ENCODE measurements at places on chromosomes 11 and 22.

DNA sequence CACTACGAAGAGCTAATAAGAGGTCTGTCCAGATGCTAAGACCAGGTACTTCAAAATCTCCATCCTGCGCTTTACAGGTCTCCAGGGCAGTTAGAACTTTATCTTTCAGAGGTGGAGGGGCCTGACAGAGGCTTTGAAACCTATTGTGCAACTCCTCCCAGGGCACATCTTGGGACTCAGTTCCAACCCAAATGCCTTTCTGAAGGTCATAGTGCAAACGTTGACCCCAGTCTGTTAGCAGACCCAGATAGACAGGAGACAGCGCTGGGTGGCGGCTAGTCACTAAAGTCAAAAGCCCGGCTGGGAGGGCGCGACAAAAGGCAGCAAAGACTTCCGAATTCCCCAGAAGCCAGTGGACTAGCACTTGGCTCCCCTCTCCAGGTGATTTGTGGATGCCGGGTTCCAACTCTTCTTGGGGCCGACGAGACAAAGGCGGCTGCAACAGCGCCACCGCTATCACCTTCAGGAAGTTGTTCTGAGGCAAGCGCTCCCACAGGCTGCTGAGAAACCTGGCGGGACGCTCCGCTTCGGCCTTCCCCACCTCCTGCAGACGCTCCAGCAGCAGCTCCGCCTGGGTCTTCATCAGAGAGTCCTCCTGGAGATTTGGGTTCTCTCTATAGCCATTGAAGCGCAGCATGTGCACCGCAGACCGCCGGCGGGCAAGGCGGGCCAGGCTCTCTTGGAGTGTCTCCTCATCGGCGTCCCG is 728 bp downstream of the FANCF start:
- peak; percentile 48 for DNase-seq

- no peak for DNase-seq
These were observed 33.3 kb upstream of the ADSL start for GRCh38 chr22:40313007-40313406.

DNA sequence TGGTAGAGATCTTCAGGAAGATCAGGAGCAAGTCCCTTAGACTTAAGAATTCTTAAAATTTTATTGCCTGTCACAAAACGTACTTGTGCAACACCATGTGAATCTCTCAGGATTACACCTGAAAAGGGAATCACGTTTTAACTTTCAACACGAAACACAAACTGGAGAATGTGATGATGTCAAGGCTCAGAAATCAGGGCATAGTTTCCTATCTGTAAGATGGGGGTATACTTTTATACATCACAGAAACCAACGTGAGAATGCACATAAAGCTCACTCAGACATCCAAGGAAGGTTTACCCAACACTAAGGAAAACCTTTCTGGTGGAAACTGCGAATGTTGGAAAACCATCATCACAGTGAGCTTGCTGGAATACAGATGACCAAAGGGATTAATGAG is 2.0 kb downstream of the RPS13 start:
- DNase-seq = no peak

GRCh38 chr11:38538866-38539680 is 1941.0 kb upstream of the RAG2 start:
- DNase-seq = no peak

DNA sequence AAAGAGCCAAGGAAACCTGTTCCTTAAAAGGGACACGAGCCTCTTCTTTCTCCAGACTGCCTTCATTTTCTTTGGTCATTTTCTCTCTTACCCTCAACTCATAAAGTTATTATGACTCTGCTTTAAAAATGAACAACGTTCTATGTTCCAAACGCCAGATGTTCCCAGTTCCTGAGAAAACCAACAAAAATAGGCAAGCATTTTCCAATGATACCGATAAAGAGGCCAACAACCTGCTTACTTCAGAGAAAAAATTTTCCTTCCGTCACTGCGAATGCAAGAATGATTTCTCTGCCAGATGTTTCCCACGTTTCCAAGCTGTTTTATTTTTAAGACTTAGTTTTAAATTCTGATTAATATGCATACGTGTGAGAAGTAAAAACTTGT is 315 bp upstream of the TRPC6 start:
- DNase-seq = no peak

GRCh38 chr11:95542868-95543551 is 246.6 kb downstream of the FAM76B start:
- no peak for DNase-seq

GRCh38 chr11:43579171-43579918 is 101.2 kb upstream of the HSD17B12 start:
- no peak for DNase-seq

DNA sequence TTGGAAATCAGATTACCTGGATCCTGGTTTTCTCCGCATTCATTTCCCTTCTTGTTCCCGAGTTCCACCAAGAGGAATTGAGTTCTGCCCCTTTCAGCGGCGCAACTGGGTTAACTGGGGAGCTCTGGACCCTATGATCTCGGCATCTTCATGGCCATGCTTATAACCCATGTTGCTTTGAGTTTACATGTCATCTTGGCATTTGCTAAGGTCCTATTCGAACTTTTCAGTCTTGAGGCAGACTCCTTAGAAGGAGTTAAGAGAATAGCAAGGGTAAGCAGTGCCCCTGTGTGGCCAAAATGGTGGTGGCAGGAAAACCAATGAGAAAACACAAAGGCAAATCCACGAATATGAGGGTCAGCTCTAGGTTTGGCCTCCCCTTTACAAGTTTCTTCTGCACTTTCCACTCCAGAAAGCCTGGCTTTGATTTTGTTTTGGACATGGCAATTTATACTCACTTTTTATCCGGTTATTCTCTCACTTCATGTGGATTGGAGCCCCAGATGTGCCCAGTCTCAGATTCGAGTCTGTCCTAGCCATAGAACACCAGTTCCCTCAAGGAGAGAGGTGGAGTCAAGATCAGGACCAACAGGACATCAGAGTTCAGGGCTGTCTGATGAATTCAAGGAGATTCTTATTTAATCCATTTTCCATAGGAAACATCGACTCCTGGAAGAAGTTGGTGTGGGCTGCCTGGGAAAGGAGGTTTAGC is 55.3 kb upstream of the FBXO3 start:
- DNase-seq = no peak

DNA sequence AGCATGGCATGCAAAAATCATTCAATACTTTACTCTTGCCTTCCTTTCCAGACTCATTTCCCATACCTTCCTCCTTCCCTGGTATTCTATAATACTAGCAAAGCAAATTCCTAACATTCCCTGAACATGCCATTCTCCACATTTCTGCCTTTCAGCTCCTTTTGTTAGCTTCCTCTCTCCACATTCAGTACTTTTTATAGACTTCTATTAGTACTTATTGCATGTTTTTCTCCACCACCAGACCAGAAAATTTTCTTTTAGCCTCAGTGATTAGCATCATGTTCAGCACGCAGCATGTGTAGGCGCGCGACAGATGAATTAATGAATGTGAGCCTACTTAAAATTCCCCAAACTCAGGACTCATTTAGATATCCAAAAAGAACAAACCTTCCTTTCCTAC is 935.3 kb downstream of the DLG2 start:
- DNase-seq = no peak

GRCh38 chr11:93219440-93219839 is 21.6 kb upstream of the SLC36A4 start:
- DNase-seq = no peak

DNA sequence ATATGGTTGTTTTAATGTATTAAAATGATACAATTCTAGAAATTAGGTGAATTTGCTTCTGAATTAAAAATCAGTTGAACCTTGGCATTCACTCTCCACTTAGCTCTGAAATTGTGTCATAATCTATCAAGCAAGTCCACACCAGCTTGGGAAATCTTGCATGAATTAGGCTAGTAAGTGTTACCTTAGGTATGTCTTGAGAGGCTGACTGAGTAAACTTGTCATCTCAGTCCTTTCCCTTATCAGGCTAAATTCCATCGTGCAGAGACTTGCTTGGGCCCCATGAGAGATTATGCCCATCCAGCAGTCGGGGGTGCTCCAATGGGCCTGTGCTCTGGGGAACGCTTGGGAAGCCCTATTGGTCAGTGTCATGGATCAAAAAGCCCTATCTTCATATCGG is 33.9 kb upstream of the ST14 start:
- DNase-seq = no peak

DNA sequence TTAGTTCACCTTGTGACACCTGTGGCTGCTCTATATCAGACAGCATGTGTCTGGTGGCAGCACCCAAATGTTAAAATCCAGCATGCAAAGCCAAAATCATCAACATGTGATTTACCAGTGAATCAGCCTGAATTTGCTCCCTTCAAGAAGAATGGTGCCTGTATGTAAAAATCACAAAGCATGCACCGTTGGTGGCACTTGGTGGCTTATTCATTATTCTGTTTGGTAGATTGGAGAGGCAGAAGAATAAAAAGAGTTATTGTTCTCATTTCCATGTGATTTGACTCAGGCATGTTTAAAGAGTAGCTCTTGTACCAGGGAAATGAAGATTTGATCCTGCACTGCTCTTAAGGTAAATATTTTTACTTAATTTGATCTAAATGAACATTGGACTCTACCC is 143.9 kb upstream of the MPPED2 start:
- no peak for DNase-seq

DNA sequence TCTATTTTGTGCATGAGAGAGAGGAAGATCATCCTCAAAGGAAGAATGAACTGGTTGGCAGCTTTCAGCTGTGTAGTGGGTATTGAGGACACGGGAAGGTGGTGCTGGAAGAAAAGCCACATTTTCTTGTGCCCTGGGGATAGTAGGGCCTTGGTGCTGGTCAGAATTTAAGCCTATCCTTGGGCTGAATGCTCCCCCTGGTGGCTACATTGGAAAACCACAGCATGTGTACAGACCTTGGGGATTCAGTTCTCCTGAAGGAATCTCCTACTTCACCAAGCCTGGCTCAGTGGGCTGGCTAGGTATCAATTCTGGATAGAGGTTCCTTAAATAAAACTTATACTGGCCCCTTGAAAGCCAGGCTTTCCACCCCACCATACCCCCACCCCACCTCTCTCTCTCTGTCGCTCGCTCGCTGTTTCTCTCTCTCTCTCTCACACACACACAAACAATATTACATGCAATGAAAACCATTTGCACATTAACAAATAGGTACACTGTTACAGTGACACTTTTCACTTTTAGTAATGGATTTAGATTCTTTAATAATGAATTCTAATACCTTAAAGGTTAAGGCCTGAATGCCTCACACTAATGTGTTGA is 2.8 kb upstream of the OR51M1 start:
- DNase-seq = no peak

DNA sequence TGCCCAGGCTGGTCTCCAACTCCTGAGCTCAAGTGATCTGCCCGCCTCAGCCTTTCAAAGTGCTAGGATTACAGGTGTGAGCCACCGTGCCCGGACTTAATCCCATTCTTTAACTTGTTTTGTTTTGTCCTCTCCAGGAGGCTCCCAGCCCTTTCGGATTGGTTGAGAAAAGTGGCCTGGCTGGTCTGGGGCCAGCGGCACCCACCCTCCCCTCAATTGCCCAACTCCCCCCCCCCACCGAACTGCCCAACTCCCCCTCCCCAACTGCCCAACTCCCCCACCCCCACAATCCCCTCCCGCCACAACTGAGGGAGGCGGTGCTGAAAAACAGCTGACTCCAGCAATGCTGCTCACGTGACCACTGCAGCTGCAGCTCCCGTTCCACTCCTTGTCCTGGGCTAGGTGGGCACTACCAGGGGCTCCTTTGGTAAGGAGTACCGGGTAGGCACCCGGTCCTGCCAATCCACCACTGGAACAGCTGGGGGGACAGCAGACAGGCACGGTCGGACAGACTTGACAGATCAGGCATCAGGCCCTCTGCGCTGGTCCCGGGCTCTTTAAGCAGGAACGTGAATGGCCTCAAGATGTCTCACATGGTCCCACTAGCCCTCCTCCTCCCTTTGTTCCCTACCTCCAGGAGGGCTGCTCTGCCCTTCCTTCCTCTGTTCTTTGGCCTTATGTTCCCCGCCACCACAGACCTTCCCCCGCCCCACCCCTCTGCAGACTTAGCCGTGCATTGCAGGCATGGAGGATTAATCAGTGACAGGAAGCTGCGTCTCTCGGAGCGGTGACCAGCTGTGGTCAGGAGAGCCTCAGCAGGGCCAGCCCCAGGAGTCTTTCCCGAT is at the start of gene TCN2:
Gene TCN2, plus strand, starts transcription at position 720 of the 845 bp plus-strand sequence. CDS start 158 bp downstream, outside the sequence.
- no peak for DNase-seq

DNA sequence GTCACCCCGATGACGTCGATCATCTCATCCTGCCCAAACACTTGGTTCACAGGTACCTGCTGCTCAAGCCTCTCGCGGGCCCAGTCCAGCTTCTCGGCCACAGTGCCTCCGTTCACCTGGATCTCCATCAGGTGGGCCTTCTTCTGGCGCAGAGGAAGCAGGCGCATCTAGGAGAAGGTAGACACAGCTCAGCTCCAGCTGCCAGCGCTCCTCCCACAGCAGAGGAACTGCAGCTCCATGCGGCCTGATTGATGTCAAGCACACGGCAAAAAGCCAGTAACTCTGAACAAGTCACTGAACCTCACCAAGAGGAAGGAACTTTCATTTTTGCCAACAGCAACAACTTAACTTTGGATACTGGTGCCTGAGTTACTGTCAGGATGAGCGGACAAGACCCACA is 4.0 kb downstream of the RPL3 start:
- DNase-seq = no peak

DNA sequence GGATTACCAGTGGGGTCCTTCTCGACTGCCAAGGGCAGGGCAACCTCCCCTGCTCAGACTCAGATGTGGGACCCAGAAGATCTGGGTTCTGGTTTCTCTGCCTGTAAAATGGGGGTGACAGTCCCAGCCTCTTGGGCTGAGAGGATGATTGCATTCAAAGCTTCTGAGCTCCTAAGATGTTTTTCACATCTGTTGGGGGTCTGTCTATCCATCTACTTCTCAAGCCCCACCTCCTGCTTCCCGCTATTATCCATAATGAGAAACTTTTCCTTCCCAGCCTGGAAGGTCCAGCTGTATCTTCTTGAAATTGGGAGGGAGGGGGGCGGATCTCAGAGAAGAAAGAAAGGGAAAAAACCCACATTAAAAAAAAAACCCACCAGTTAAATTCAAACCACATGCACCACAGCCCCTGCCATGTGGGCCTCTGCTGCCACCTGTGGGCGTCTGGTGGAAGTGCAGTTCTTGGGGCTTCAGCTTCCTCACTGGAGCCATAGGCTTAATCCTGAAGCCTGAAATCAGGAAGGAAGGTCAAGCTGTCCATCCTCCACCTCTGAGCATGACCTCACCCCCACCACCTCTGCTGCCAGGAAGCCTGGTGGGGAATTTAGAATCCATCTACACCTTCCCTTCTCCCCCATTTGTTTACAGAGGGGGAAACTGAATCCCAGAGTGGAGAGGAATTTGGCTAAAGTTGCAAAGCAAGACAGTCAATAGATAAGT is 27.3 kb downstream of the ARHGEF17 start:
- peak; percentile 49 for DNase-seq

DNA sequence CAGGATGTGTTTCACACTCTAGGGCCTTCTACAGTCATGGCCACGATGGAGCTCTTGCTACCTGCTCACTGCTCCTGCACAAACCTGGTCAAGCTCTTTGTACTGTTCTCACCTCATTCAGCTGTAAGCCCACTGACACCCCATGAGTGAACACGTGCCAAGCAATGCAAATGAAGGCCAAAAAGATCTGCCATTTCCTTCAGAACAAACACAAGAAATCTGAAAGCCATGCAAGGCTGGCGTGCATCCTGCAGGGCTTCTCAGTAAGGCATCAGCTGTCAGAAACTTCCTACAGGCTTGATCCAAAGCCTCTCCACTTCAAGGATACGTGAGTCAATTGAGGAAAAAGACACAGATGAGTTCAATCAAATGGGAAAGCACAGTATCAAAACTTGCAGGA is 44.1 kb upstream of the NFRKB start:
- DNase-seq = no peak
